Placental pericyte (primary cell): ENCODE measurements at places on chromosomes 1 and 21. TPM values are rescaled to one million over a fixed set of nuclear protein-coding genes. Genes with fewer than 3 reads are reported as not detected.

The C1orf198 gene
- total RNA-seq = 80.7 and 83.8 TPM in 2 replicates

The UBAP2L gene
- 77.5 and 104 TPM in 2 replicates for total RNA-seq

The CFHR1 gene
- total RNA-seq = not detected in 2 replicates

The TCP10L gene
- not detected in 2 replicates for total RNA-seq

The PLA2G2E gene
- total RNA-seq = not detected in 2 replicates

The TFF1 gene
- not detected in 2 replicates for total RNA-seq

The SPRR5 gene
- total RNA-seq = not detected in 2 replicates

The C1orf232 gene
- not detected in 2 replicates for total RNA-seq

The DDAH1 gene
- 47.3 and 73.3 TPM in 2 replicates for total RNA-seq

The GLIS1 gene
- 0.86 TPM in 1 of 2 replicates, not detected in the other for total RNA-seq

The BACE2 gene
- 10.7 and 18.8 TPM in 2 replicates for total RNA-seq

The OR10Z1 gene
- not detected in 2 replicates for total RNA-seq

The CELA3B gene
- total RNA-seq = not detected in 2 replicates

The OR10J4 gene
- total RNA-seq = not detected in 2 replicates

The HP1BP3 gene
- 204 and 215 TPM in 2 replicates for total RNA-seq
